ENCODE measurements at places on chromosomes 2 and 18.
A peak's percentile ranks its signal among the peaks of the same experiment; 100 is the strongest.

DNA sequence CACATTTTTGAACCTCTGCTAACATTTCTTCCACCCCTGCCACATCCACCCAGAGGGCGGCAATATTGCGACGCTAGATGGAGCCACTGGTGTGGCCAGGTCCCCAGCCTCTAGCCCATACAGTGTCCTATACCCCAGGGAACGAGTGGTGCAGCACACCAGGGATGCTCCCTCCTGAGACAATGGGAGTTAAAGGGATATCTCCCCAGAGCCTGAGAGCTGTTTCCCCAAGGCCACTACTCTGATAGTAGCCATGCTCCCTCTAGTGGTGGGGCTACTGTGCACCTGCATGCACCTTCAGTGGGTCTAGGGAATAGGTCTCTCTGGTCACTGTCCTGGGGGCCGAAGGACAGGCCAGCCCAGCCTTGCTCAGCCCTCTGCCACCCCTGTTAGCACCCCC lies 336.4 kb upstream of the FSHR start:
- DNase-seq, result no peak

DNA sequence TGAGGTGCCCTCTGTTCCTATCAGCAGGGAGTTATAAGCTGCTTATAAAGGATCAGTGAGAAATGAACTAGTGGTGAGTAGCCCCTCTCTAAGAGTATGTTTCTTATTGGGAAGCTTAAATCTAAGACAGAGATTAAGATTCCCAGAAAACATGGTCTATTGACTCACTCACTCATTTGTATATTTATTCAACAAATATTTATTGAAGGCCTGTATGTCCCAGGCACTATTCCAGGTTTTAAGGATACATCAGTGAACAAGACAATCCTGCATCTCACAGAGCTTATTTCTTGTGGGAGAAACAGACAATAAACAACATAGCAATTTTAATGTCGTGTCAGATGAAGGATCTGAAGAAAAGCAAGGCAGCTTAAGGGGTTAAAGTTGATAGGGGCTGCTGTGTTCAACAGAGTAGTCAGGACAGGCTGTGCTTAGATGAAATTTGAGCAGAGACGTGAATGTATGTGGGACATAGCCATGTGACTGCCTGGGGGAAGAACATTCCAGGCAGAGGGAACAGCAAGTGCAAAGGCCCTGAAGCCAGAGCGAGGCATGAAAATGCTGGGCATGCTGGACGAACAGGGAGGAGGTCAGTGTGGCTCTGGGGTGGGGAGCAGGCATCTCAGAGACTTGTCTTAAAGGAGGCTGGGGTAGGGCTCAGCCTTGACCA lies 14.8 kb upstream of the PSD4 start:
- DNase-seq, result no peak

DNA sequence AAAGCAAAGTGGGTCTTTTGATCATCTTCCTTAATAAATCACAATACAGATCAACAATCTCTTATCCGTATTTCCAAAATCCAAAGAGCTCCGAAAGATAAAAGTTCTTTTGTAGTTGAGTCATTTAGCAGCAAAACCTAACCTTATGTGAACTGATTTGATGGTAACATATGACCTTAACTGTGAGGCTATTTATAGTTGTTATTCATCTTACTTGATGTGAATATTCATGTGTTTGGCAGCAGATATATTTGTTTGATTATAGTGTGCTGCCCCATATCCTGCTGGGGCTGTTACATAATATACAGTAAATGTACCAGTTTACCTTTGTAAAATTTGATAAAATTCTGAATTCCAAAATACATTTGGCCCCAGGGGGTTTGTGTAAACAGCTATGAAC lies 158.5 kb downstream of the MYO3B start:
- no peak for DNase-seq

DNA sequence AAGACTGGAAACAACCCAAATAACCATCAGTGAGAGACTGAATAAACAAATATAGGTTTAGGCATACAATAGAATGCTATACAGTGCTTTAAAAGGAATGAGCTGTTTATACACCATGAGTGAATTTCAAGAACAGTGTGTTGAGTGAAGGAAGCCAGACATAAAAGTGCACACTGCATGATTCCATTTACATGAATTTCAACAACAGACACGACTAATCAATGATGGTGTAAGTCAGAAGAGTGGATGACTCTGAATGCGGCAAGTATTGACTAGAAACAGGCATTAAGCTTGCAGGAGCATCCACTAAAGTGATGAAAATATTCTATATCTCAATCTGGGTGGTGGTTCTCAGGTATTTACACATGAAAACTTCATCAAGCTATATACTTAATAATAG lies 142.7 kb upstream of the SLC39A10 start:
- no peak for DNase-seq

GRCh38 chr2:133417415-133417814 lies 150.8 kb downstream of the NCKAP5 start:
- DNase-seq, result no peak

GRCh38 chr18:23752796-23753195 lies 63.5 kb downstream of the LAMA3 start:
- peak; percentile 61 for DNase-seq

DNA sequence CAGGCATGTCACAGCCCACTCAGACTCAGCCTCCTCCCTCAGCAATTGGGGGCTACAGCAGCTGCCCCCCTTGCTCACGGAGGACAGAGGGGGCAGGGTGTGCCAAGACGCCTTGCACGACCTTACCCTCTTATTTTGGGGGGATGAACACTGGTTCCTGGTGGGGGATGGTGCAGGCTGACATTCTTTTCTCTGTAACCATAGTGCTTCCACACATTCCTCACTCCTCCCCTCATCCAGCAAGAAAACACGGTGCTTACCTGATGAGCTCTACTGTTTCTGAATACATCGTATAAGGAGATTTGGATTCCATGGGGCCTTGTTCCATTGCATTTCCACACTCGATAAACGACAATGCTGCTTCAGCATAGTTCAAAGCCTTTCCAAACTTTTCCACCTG lies 75.4 kb upstream of the REV1 start:
- no peak for DNase-seq

DNA sequence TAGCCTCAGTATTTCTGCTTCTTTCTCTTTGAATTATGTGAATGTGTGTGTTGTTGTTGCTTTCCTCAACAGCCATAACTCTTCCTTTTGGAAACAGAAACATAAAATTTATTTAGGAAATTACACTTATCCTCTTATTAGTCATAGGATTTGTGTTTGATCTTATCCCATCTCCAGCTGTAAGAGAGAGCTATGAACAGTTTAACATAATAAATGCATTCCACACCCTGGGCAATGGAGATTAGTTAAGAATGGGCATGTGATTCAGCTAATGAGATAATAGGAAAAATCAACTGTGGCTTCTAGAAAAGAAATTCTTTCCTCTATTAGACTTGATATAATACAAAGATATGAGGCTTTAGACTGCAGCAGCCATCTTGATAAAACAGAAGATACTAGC lies 55.0 kb downstream of the SCN7A start:
- no peak for DNase-seq

DNA sequence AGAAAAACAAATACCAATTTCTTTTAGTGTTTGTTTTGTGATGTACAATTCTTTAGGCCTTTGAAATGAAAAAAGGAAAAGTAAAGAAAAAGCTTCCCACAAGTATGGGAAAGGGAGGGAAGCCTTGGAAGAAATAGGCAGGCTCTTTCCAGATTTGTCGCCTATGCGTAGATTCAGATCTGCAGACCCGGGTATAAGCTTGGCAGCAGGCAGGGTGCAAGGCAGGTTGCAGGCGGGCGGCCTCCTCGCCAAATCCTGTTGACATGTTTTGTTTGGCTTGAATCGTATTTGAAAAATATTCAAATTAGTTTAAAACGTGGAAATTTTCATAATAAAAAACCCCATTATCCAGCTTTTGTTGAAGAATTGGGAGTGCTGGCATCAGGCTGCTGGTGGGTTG lies 104.3 kb downstream of the ACOXL start:
- no peak for DNase-seq

- DNase-seq, result no peak
These were observed 49.3 kb upstream of the PTPRM start for GRCh38 chr18:7517852-7518251.

DNA sequence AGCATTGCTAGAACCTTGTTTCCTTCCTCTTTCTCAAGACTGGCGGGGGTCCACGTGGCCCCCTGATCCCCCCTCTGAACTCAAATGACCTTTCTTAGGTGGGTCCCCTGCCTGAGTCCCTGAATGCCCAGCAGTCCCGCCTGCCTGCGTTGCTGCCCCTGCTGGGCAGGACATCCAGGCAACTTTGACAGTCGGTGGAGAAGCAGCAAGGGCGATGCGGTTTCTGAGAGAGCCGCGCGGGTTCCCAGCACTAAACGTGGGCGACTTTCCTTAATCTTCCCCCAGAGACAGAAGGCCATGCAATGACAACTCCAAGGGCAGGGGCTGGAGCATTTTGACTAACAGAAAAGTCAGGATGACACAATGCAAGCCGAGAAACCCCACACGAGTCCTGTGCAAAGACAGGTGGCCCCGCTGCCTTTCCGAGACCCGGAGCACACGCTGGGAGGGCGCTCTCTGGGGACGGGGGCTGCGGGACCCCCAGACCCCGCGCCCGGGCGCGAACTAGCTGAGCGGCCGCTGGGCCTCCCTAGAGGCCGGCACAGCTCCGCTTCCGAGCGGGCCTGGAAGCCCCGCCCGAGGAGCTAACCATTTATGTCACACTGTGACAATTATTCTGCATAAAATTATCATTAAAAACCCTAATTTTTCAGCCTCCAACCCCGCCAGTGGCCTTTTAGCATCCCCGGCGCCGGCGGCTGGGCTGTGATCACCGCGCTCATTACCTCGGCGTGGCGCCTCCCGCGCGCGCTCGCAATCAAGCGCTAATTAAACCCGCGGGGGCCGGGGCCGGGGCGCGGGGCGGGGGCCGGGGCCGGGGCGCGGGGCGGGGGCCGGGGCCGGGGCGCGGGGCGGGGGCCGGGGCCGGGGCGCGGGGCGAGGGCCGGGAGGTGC lies 27.4 kb downstream of the ASB18 start:
- DNase-seq, result no peak

- no peak for DNase-seq
These were observed 735.9 kb downstream of the ERBB4 start for GRCh38 chr2:211802666-211803065.

GRCh38 chr2:13156916-13157315 lies 440.2 kb downstream of the TRIB2 start:
- DNase-seq, result no peak

All from amygdala (tissue), 56 donors.